ENCODE measurements at places on chromosomes 7 and 10.
A peak's percentile ranks its signal among the peaks of the same experiment; 100 is the strongest.

DNA sequence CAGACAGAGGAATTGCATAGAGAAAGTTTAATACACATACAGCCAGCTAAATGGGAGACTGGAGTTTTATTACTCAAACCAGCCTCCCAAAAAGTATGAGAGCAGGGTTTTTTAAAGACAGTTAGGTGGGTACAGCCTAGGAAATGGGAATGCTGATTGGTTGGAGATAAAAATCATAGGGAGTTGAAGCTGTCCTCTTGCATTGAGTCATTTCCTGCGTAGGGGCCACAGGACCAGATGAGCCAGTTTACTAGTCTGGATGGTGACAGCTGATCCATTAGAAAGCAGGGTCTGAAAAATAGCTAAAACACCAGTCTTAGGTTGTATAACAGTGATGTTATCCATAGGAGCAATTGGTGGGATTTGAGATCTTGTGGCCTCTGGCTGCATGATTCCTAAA is 76.1 kb upstream of the POM121L12 start:
- DNase-seq = peak; percentile 36

- DNase-seq = no peak
These were observed 47.6 kb downstream of the LAMB1 start for GRCh38 chr7:107955394-107955793.

DNA sequence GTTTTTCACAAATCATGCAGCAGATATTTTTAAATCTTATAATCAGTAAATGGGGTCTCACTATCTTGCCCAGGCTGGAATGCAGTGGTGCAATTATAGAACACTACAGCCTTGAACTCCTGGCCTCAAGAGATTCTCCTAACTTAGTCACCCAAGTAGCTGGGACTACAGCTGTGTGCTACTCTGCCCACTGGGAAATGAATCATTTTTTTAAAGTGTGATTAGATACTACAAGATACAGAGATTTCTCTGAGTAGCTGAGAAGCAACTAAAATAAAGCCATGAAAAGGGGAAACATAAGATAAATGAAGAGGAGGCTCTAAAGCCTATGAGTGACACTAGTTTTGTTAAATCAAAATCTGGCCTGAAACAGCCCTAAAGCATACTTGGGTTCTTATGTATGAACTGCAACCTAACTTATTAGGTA is 119.7 kb downstream of the JMJD1C start:
- no peak for DNase-seq

- no peak for DNase-seq
These were observed 23.1 kb upstream of the JAZF1 start for GRCh38 chr7:28203508-28204240.

DNA sequence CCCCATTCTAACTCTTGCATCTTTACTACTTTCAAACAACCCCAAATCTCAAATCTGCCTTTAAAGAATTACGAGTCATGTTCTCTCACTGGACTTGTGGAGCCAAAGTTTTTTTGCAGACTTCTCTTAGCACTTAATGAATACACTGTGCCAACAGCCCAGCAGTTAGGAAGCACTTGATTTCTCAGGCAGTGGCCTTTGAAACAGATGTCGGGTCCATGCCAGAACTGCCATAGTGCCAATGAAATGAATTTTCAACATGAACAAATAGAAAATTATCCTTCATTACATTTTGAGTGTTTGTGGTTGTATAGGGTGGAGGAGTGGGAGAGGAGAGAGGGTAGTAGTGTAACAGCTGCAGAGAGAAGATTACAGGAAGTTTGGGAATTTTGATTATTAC is 5.9 kb downstream of the BORCS7 start:
- DNase-seq = no peak

GRCh38 chr7:1676550-1677078 is 6.5 kb downstream of the ELFN1 start:
- DNase-seq = no peak

- no peak for DNase-seq
These were observed 87.4 kb downstream of the CHST15 start for GRCh38 chr10:124005991-124006392.

GRCh38 chr7:101179117-101179516 is 976 bp downstream of the NAT16 start:
- no peak for DNase-seq

- DNase-seq = no peak
These were observed 5.0 kb downstream of the ZYX start for GRCh38 chr7:143385891-143386781.

DNA sequence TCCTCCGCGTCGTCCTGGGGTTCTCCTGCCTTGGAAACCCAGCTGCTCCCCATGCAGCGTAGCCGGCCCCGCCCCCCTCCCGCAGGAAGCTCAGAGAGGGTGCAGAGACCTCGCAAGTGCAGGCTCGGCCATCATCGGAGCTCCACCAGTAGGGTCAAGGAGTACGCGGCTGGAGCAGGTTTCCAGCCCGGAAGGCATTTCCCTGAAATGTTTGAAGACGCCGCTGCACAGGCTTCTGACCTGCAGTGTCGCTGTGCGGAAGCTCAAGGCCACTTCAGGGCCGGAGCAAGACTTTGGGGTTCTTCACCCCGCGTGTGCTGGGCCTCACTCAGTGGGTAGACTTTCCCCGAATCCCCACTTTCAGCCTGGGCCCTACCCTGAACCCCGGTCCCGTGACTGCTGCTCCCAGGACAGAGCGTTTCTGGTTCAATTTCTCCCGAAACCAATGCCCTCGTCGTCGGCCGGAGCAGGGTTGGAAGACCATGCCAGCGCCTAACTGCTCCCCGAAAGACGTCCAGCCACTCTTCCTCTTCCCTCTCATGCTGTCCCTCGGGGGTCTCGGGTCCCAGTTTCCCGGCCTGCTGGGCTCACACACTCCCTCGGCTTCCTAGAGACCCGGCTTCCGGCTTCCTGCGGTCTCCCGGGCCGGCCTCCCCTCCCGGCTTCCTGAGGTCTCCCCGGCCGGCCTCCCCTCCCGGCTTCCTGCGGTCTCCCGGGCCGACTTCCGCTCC is 52.1 kb downstream of the INSIG1 start:
- no peak for DNase-seq

- no peak for DNase-seq
These were observed 3.8 kb downstream of the VPS41 start for GRCh38 chr7:38905056-38905759.

DNA sequence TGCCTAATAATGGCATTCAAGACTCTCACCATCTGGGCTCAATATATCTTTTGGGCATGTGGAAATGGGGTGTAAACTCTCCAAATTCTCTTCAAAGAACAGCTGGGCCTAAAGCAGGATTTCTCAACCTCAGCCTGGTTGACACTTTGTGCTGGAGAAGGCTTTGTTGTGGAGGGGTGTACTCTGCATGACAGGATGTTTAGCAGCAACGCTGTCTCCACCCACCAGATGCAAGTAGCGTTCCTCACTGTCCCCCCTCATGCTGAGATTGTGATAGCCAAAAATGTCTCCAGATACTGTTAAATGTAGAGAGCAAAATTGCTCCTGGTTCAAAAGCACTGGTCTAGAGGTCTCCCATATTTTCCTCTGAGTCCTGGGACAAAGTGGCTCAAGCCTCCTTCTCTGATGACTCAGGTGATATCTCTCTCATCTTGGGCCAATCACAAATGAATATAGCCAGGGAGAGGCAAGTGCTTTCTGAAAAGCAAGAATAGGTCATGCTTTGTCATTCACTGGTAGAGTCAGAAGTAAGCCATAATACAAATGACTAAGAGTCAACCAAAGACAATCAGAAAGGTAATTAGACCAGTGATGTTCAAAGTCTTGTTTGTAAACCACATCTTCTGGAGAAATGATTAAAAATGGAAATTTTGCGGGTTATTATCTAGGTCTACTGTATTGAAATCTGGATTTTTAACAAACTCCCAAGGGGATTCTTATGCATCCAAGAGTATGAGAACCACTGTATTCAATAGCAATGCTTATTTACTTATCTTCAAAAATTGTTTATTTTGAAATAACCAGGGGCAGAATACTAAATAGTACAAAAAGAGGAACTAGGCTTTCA is 330.8 kb downstream of the PTEN start:
- DNase-seq = no peak

DNA sequence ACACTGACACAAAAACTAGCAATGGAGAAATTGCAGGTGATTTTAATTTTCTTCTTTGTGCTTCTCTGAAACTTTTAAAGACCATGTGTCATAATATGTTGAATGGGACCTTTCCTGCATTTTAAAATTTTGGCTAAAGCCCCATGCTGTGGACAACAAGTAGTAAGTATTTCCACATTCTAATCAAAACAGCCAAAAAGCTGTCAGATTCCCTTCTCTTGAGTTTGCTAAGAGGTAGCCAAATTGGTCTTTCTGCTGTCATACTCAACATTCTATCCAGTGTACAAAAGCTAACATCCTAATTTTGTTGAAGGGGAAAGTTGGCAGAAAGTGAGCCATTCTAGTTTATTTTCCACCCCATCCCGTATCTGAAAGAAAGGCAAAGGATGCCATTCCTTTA is 447.6 kb downstream of the TFEC start:
- DNase-seq = no peak

DNA sequence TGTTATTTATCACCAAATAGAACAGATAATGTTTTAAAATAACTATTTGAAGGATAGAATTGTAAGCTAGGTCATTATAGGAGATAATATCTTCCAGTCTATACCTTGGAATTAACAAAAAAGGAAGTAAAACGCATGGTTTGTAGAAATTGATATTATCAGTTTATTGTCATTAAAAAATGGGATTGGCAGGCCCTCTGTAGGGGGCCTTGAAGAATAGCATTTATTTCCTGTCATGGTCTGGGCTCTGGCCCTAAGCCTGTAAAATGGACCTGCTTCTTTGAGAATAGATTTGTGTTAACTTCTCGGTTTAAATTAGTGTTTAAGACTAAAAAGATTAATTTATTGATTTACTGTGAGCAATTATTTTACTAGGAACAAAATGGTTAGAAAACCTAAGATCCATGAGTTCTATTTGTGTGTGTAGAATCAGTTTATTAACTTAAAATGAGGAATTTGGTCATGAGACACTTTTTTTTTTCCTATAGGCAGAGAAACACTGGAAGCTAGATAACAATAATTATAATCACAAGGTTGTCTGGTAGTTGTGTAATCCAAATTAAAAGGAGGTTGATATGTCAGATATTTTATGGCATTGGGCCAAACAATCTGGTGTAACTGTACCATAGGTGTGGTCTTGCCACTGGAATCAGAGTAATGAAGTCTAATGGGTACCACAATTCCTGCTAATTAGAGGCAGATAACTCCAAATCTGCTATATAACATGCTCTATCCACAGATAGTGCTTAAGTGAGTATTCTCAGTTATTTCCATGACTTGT is 197.4 kb upstream of the FOXP2 start:
- no peak for DNase-seq

- DNase-seq = no peak
These were observed 213.0 kb upstream of the CHRM2 start for GRCh38 chr7:136655414-136655813.

DNA sequence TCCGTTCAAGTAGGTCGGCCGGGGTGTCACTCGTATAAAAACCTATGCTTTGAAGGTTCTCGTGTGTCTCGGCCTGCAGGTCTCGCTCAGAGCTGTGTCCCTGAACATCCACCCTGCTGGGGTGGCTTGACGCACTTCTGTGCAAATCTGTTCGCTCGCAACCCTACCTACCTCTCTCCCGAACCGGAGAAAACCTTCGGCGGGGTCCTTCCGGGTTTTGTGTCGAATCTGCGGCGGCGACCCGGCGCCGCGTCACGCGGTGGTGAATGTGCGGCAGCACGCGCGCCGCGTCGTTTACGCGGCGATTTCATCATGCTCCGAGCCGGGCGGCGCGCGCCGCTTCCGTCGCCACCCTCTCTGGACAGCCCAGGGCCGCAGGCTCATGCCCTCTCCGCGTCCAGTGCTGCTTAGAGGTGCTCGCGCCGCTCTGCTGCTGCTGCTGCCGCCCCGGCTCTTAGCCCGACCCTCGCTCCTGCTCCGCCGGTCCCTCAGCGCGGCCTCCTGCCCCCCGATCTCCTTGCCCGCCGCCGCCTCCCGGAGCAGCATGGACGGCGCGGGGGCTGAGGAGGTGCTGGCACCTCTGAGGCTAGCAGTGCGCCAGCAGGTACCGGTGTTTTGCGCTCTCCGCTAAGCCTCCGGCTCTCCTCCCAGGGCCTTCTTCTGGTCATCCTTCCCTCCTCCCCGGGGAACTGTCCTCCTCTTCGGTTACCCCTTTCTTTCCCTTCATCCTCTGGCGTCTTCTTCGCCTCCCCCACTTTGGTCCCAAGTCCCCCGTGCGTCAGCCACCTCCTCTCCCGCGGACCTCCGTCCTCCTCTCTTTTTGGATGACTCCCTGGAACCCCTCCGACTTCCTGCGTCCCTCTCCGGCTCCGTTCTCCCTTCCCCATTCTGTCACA is at the start of gene GARS1:
Gene GARS1 (plus strand): TSS at position 339 of the 896 bp plus-strand sequence. CDS start 44 bp downstream, at position 383.
- peak; percentile 46 for DNase-seq

GRCh38 chr7:156836443-156836842 is 56.5 kb downstream of the LMBR1 start:
- no peak for DNase-seq

- no peak for DNase-seq
These were observed 161.6 kb downstream of the ITGA8 start for GRCh38 chr10:15558136-15558535.

GRCh38 chr10:122756656-122757055 is 57.0 kb upstream of the C10orf120 start:
- DNase-seq = no peak

DNA sequence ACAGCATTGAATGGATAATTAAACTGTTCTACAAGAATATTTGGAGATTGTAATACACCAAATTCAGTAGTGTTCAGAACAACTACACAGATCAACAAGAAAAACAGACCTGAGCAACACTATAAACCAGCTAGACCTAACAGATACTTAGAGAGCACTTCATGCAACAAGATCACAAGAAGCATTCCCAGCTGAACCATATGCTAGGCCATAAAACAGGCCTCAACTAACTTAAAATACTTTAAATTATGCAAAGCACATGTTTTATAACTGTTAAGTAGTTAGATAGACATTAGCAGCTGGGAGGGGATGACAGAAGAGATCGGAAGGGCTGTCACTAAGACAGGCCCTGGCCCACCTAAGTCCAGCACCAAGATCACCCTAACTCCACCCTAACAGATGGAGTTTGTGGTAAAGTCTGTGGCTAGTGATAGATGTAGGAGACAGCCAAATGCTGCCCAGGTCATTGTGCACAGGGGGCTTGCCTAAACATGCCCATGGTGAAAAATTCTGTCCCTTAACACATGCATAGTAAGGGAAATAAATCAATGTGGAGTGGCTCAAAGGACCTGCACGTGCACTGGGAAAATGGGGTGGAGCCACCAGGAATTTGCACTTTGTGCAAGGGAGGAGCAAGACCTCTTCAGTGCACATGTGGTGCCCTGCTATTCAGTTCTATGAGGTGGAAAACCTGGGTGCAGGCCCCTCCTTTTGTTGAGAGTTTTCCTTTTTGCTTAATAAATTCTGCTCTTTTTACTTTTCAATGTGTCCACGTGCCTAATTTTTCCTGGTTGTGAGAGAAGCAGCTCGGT is 567.8 kb upstream of the NRG3 start:
- DNase-seq = no peak

- no peak for DNase-seq
These were observed 4.1 kb downstream of the MRPL43 start for GRCh38 chr10:100982916-100983830.
